Effector CD8-positive, alpha-beta T cell (primary cell): ENCODE measurements at places on chromosomes 1 and 21.

GRCh38 chr21:33018707-33019465 is 6.8 kb upstream of the OLIG2 start:
- no peak for DNase-seq

DNA sequence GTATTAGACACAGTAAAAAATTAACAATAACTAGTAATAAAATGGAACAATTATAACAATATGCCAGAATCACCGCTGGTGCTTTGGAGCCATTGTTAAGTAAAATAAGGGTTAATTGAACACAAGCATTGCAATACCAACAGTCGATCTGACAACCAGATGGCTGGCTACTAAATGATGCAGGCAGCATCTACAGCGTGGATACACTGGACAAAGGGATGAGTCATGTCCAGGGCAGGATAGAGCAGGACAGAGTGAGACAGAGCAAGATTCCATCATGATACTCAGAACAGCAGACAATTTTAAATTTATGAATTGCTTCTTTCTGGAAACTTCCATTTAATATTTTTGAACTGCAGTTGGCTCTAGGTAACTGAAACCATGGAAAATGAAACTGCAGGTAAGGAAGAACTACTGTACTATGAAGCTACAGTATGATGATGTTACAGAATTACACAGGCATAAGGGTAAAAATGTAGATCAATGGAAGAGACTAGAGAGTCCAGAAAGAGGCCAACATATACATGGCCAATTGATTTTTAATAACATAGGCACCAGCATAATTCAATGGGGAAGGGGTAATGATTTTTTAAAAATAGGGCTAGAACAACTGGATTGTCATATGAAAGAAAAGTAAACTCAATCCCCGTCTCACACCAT is 168.7 kb downstream of the RRAGC start:
- no peak for DNase-seq

DNA sequence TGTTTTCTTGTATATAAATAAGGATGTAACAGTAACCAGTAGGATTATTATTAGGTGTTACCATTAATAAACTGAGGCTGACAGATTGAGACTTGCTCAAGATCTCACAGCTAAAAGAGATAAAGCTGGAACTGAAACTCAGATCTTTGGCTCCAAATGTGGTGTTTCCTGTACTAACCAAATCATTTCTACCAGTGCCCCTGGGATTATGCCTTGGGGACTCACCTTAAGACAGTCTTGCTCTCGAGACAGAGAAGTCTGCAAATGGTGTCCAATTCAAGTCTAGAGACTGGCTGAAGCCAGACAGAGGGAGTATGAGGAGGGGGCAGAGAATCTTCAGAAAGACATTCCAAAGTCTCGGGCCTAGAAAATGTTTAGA is 593 bp upstream of the CD53 start:
- DNase-seq = no peak

DNA sequence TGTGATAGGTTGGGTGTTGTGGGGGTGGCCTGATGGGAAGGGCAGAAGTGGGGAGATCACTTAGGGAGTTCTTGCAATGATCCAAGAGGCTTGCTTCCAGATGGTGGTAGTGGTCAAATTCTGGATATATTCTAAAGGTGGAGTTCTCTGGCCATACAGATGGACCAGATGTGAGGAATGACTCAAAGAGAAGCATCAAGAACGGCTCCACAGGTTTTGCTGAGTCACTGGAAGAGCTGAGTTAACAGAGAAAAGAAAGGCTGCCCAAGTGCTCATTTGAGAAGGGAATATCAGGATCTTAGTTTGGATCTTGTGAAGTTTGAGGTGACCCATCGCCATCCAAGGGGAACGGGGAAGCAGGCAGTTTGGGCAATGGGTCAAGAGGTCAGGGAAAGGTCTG is 192.9 kb upstream of the GALNT2 start:
- DNase-seq = no peak

DNA sequence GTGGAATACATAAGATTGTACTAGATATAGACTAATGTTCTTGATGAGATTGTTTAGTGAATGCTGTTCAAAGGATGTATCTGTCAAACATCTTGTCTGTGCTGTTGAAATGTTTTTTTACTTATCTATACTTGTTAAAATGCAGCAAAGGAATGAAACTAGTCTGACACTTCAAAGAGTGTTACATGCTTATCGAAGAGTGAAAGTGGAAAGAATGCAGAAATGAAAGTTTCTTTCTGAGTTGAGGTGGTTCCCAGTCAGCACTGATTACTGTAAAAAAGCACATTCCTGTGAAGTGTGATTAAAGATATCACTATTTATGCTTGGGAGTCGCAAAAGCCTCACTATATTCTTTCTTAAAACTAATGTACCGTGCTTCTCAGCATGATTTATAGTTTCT is 1225.2 kb downstream of the NCAM2 start:
- DNase-seq = no peak

- DNase-seq = no peak
Measured at GRCh38 chr1:85224734-85225623, 24.2 kb upstream of the SYDE2 start.

- no peak for DNase-seq
Measured at GRCh38 chr1:146019231-146020057, 2.1 kb downstream of the HJV start.

DNA sequence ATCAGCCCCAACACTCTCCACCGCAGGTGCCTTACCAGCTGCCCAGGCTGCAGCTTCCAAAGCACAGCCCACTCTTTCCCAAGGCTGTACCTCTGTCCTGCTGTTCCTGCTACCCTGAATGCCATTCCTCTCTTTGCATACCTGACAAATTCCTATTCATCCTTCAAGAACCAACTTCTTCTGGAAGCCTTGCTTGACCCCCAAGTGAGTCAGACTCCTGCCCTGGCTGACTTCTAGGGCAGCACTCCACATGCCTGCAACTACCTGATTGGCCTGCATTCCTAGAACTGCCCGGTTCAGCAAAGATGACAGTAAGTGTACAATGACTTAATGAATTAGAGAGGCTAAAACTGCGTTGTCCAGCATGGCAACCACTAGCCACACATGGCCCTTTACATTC is 20.8 kb upstream of the PDZK1IP1 start:
- DNase-seq = no peak

GRCh38 chr1:1758059-1758621 is 20.1 kb downstream of the NADK start:
- DNase-seq = no peak

DNA sequence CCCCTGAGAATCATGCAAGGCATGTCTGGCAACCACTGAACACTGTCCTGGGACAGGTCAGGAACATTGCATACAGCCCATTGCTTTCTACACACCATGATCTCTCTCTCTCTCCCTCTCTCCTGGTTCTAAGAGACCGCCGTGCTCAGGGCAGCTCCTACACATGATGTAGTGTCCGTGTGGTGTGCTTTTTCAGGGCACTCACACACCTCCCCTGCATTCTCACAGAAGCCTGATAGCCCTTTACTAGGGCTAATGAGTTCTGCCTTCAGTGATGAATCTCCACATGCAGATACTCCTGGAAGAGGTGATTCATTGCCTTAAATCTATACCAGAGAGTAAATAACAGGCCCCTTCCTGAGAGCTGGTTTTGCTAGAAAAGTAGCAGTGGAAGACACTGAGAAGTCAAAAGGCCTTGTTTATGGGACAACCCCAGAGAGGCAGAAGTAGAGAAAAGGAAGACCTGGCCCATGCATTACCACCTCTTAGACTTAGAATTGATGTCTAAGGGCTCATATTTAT is 7.2 kb upstream of the OLFML2B start:
- DNase-seq = no peak

GRCh38 chr21:45286671-45287437 is 841 bp downstream of the POFUT2 start:
- DNase-seq = no peak

- no peak for DNase-seq
Measured at GRCh38 chr1:228752258-228752657, 17.0 kb downstream of the RHOU start.
